ENCODE measurements at places on chromosomes 16 and 17. TPM values are rescaled to one million over a fixed set of nuclear protein-coding genes. Genes with fewer than 3 reads are reported as not detected.

The HOXB6 gene
- total RNA-seq, result not detected

The C17orf58 gene
- 22.5 TPM for total RNA-seq

The PNMT gene
- total RNA-seq, result 4.1 TPM

The HBZ gene
- total RNA-seq, result not detected

The PARD6A gene
- 7.8 TPM for total RNA-seq

The SPN gene
- under 0.01 TPM for total RNA-seq

The CES5A gene
- 1.3 TPM for total RNA-seq

The SYT17 gene
- 16.9 TPM for total RNA-seq

The LHX1 gene
- not detected for total RNA-seq

The MT4 gene
- total RNA-seq, result not detected

The DCXR gene
- total RNA-seq, result 16.3 TPM

The KCTD19 gene
- 0.31 TPM for total RNA-seq

The METRNL gene
- total RNA-seq, result 21.6 TPM

The MILR1 gene
- total RNA-seq, result 1.6 TPM

The ARL5C gene
- total RNA-seq, result not detected

The YPEL2 gene
- total RNA-seq, result 14.1 TPM

The RFWD3 gene
- total RNA-seq, result 21.9 TPM

The SLFN11 gene
- 2.5 TPM for total RNA-seq

The KRTAP2-1 gene
- not detected for total RNA-seq

The RGS9 gene
- 14.1 TPM for total RNA-seq

The KRT20 gene
- total RNA-seq, result not detected

The KRTAP17-1 gene
- total RNA-seq, result not detected

The ST6GALNAC2 gene
- total RNA-seq, result not detected

The NLGN2 gene
- 22.8 TPM for total RNA-seq

The GRB7 gene
- total RNA-seq, result not detected

The KRT32 gene
- not detected for total RNA-seq

The C1QTNF1 gene
- total RNA-seq, result 0.94 TPM

The BICDL2 gene
- 0.31 TPM for total RNA-seq

The SSTR5 gene
- total RNA-seq, result not detected

The CXCL16 gene
- 0.63 TPM for total RNA-seq

The MTSS2 gene
- total RNA-seq, result 55.1 TPM

The UNKL gene
- total RNA-seq, result 20.0 TPM

The DPEP1 gene
- 4.1 TPM for total RNA-seq

The HS3ST2 gene
- 5.9 TPM for total RNA-seq

The RAC3 gene
- total RNA-seq, result 80.4 TPM

The PKMYT1 gene
- total RNA-seq, result 5.9 TPM

The HOXB1 gene
- not detected for total RNA-seq

The PRAC2 gene
- not detected for total RNA-seq

The FKBP10 gene
- 12.5 TPM for total RNA-seq

The SLX1A gene
- total RNA-seq, result 27.2 TPM

Measured in parietal lobe (tissue), 2 donors.